ENCODE measurements at places on chromosomes 7 and 10.
A peak's percentile ranks its signal among the peaks of the same experiment; 100 is the strongest.

DNA sequence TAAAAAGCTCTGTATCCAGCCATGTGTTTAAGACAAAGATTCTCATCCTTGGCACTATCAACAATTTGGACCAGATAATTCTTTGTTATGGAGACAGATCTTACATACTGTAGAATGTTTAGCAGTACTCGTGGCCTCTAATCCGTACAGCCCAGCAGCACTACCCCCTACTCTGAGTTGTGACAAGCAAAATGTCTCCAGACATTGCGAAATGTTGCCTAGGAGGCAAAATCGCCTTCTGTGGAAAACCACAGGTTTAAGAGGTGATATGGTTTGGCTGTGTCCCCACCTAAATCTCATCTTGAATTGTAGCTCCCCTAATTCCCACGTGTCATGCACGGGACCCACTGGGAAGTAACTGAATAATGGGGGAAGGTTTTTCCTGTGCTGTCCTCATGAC, 186.7 kb downstream of the CHCHD3 start:
- no peak for DNase-seq

GRCh38 chr7:44754802-44755697, 6.4 kb downstream of the ZMIZ2 start:
- DNase-seq = no peak

DNA sequence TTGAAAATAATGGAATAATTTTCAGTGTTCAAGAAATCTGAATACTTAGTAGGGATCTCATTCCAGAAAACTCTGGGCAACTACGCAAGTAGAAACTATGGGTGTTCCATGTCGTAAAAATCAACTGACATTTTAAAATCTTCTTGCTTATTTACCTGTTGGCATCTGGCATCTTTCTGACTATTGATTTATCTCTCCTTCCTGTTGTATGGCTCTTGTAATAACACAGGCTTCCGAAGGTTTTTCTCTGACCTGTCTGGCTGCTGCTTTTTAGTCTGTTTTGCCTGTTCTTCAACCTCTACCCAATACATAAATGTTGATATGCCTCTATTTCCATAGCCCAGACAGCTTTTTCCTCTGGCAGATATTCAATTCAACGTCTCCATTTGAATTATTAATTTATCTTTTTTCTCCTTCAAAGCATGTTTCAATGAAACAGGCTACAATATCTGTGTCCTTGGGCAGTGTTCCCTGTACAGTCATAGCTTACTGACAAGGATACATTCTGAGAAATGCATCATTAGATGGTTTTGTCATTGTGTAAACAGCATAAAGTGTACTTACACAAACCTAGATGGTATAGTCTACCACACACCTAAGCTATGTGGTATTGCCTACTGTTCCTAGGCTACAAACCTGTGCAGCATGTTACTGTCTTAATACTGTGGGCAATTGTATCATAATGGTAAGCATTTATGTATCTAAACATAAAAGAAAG, 105.9 kb upstream of the ETV1 start:
- no peak for DNase-seq

- no peak for DNase-seq
Observed at GRCh38 chr7:69020536-69020935, 577.7 kb upstream of the AUTS2 start.

- no peak for DNase-seq
Observed at GRCh38 chr7:37765421-37765829, 81.9 kb downstream of the GPR141 start.

DNA sequence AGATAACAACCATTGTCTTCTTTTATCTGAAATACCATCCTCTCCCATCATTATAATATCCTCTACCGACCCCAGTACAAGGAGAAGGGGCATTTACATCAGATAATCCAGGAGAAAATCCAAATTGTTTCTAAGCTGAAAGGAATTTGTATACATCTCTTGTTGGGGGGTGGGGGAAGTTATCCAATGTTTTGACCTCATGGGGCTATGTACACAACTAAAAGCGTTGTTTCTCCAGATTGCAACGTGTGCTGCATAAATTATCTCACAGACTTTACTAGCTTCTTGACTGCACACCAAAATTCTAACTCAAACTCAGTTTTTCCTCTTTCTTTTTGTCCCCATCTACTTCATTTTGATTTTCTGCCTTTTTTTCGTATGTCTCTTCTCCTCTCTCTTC, 156.7 kb downstream of the TWIST1 start:
- DNase-seq = peak; percentile 21

- DNase-seq = no peak
Observed at GRCh38 chr10:21556527-21556926, 22.5 kb downstream of the MLLT10 start.

- no peak for DNase-seq
Observed at GRCh38 chr10:75540357-75540966, 109.0 kb downstream of the LRMDA start.

GRCh38 chr10:5959581-5960069, 17.7 kb downstream of the IL15RA start:
- no peak for DNase-seq

DNA sequence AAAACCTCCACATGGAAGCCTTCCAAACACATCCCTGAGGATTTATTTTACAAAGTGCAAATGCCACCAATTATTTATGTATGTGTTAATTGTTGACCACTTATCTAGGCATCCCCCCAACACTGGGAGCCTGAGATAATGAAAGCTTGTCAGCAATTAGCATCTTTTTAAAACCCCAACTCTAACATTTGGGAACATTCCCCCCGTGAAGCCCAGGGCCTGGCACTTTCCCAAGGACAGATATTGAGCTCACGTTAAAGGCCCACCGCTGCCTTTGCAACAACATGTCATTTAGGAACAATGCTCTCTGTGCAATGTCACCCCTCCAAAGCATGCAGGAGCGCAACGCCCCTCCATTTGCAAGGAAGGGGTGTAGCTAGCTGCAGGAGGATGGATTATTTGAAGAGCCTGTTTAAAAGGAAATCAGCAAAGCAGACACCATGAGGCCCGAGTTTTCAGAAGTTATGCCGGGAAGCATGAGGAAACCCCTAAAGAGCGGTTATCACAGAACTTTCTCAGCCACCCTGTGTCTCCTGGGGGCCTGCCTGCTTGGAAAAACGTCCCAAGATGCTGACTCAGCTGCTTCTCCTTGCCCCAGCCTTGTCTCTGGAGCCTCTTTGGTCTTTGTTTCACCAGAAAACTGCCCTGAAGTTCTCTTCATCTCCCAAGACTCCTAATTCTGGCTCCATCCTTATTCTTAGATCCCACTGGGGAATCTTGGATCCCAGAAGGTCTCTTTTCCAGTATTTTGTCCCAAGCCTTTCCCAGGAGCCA, 444.1 kb downstream of the GRID1 start:
- no peak for DNase-seq

DNA sequence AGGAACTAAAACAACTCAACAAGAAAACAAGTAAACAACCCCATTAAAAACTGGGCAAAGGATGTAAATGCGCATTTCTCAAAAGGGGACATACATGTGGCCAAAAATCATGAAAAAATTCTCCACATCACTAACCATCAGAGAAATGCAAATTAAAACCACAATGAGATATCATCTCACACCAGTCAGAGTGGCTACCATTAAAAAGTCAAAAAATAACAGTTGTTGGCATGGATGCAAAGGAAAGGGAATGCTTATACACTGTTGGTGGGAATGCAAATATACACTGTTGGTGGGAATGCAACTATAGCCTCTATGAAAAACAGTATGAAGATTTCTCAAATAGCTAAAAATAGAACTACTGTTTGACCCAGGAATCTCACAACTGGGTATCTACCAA, 60.0 kb upstream of the LANCL2 start:
- DNase-seq = no peak

DNA sequence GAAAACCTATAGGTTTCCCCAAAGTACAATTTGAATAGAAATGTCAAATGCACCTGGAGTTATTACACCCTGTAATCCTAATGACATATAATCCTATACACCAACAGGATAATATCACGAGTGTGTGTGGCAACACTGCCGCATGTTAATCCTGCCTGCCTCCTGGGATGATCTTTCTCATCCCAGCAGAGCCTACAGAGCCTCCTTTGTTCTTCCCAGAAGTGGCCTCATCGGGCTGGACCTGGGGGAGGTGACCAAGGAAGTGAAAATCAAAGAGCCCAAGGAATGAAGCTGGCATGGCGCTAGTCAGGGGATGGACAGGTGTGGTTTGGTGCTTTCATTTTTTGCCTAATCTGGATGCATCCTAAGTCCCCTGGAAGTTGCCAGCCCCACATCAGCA, 29.5 kb upstream of the LEP start:
- no peak for DNase-seq

DNA sequence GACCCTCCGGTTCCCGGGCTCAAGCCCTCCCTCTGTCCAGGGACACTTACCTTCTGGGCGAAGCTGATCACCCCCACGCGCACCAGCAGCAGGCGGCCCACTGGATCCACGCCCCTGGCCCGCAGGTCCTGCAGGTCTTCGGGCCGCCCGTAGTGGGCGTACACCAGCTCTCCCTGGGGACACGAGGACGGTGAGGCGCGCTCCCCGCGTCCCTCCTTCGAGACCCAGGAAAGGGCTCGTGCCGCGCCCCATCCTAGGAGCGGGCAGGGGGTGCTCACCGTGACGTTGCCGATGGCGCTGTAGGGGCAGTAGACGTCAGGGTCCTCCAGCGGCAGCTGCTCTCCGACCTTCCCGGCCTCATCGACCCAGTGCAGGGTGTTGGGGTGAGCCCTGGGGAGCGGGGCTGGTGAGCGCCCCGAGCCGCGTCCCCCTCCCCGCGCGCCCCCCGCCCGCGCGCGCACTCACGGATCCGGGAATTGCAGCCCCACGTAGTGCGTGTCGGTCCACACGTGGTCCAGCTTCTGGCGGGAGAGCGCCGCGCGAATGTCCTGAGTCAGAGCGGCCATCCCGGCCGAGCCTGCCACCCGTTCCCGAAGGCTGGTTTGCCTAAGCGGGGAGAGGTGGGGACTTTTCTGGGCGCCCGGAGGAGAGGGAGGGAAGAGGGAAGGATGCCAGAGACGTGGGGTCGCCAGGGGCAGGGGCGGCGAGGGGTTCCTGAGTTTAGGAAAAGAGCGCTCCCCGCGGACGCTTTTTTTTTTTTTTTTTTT, 8.2 kb downstream of the TFR2 start:
- DNase-seq = peak; percentile 61

GRCh38 chr7:147308539-147308938, 1191.9 kb downstream of the CNTNAP2 start:
- DNase-seq = no peak

GRCh38 chr7:25771491-25771890, 380.5 kb upstream of the NFE2L3 start:
- DNase-seq = no peak

DNA sequence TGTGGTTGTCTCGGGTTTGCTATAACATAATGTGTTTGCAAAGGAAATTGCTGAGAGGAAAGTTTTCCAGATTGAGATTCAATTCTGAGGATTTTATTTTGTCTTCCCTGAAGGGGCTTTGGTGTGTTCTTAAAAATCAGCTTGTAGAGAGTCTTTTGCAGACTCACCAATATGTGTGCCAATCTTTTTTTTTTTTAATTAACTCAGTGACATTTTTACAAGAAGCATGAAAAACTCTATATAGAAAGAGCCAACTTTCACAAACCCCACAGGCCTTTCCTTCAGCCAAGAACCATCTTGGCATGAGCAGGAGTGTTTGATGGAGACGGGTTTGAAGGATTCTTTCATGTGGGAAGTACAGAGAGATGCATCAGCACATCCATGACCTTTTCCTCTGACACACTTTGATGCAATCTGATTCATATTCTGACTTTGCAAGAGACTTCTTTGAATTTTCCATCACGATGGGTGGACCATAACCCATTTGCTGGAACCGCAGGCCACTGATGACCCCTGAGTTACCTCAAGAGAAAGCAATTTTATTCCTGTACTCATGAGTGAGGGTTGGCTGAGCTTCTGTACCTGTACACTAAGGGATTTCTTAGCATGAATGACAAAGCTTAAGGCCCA, 892.6 kb downstream of the XPNPEP1 start:
- no peak for DNase-seq

DNA sequence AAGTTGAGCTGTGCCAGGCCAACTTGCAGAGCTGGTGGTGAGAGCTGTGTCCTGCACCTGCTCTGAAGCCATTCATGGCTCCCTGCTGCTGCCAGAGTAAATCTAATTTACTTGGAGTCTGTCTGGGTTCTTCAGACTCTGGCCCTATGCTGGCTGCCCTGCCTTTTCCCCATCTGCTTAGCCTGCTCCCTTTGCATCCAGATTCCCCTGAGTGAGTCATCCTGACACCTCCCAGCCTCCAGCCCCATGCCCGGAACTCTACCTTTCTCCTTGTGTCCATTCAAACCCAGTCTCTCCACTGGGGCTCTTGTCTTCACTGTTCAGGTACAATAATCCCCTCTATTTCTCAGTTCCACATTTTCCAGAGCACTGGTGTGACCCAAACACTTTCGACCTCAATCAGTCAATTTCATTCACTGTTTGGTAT, 434.4 kb upstream of the ZMIZ1 start:
- no peak for DNase-seq

DNA sequence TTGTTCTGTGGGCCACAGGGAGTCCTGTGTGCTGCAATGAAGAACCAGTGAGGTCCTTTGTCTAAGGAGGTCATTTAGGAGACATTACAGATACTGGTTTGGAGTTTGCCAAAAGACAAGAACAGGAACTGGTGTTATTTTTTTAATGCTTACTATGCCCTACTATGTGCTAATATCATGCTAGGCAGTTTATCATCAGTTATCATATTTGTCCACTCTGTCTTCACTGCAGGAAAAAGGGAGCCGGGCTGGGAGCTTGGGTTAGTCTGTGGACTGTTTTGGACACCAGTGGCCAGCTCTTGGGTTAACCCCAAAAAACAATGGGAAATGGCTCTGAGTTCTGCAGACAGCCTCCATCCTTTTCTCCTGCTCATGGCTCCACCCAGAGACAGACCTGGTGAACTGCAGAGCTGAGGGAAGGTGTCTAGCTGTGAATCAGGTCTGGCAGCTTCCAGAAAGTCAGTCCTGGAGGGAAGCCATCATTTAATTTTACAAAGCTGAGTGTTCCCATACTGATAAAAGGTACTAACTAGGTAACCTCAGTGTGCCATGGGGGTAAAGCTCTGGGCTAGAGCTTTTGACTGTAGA, 101.2 kb upstream of the ZNF746 start:
- DNase-seq = peak; percentile 36

- no peak for DNase-seq
Observed at GRCh38 chr10:121984463-121984862, 4.5 kb upstream of the TACC2 start.

DNA sequence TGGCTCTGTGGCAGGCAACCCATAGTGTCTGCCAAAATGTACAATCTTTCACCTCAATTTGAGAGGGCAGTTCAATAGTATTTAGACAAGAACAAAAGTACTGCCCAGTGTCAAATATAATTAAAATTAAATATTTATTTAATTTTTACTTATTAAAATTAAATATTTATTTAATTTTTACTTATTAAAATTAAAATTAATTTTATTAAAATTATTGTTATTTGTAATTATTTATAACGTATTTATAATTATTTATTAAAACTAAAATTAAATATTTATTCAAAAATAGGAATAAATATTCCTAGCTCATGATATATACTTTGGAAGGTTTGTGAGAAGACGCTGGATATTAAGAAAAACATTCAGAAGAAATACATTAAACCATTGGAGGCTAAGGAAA, 93.7 kb upstream of the CAV2 start:
- DNase-seq = no peak

GRCh38 chr10:14527134-14527844, 196.6 kb upstream of the FRMD4A start:
- DNase-seq = no peak

All from A673 (cell line).